GM23338 (cell line): ENCODE measurements at places on chromosomes 11 and 22.

GRCh38 chr11:115420505-115420904 is 83.7 kb downstream of the CADM1 start:
- no peak for DNase-seq

- DNase-seq: peak; percentile 11
Observed at GRCh38 chr11:107102692-107103477, 84.6 kb upstream of the GUCY1A2 start.

- no peak for DNase-seq
Observed at GRCh38 chr11:33405834-33406602, 148.8 kb downstream of the HIPK3 start.

- DNase-seq: peak; percentile 90
Observed at GRCh38 chr11:117819096-117820040, 5.2 kb downstream of the FXYD2 start.

GRCh38 chr22:40044870-40045834 is 50.4 kb downstream of the FAM83F start:
- DNase-seq: peak; percentile 79

GRCh38 chr11:68386331-68386978 is 74.1 kb downstream of the LRP5 start:
- DNase-seq: no peak

GRCh38 chr11:32884770-32885384 is 7.7 kb upstream of the QSER1 start:
- peak; percentile 60 for DNase-seq

GRCh38 chr11:9251311-9251710 is 13.8 kb downstream of the DENND5A start:
- DNase-seq: no peak

DNA sequence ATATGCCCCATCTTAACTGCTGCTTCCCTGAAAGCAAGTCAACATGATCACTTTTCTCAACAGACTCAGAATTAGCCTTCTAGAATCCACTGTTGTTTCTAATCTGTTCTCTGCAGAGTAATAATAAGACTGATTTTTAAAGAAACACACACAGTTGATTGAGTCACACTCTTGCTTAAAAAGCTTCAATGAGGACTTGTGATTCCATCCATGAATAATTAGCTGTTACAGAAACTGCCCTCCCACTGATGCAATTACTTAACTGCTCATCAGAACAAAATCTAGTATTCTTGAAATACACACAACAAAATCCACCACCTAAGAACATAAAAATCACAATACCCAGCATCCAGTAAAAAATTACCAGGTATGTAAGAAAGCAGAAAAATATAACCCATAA is 100.5 kb upstream of the TIMP3 start:
- no peak for DNase-seq

DNA sequence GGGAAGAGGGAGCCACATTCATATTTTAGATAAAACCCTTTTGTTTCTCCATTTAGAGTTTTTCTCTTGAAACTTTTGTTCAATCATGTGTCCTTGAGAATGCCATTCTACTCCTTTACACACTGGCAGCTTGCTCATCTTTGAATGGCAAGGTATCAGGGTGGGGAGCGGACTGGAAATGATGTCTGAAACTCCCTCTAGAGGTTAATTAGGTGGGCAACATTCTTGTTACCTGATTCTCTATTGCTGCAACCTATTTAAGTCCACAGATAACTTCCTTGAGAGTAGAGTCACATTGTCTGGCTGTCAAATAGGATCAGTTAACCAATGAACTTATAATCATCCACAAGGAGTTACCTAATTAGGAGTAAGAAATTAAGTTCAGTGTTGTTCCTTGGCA is 533.6 kb upstream of the API5 start:
- DNase-seq: peak; percentile 54

DNA sequence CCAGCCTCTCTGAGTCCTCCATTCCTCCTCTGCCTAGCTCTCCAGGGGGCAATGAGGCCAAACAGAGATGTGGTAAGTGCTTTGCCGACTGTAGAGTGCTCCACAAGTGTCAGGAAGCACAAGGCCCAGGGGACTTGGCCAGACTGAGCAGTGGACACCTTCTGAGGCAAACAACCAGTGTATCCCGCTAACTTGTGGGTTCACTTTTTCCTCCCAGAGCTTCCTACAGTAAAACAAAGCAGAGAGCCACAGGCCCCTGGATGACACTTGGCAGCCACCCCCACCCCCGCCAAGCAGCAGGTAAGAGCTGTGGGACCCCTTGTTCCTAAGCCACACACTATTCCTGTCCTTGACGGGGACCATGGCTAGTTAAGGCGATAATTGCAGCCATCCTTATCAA is 160.9 kb downstream of the CACNA1I start:
- DNase-seq: no peak

DNA sequence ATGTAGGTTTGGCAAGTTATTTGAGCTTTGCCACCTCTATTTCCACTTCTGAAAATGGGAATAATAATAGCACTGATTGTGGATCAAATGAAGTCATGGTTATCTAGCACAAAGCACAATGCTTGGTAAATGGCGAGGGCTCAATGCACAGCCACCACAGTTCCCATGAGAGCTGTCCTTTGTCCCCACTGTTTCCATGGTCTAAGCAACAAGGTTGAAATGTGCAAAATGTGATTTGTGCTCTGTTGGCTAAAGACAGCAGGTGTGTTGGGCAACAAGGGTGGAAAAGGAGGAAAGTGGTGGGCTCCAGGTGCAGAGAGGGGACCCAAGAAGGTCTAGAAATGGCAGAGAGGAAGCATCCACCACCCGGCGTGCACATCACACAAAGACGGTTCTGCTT is 200.5 kb downstream of the TRIM29 start:
- no peak for DNase-seq

DNA sequence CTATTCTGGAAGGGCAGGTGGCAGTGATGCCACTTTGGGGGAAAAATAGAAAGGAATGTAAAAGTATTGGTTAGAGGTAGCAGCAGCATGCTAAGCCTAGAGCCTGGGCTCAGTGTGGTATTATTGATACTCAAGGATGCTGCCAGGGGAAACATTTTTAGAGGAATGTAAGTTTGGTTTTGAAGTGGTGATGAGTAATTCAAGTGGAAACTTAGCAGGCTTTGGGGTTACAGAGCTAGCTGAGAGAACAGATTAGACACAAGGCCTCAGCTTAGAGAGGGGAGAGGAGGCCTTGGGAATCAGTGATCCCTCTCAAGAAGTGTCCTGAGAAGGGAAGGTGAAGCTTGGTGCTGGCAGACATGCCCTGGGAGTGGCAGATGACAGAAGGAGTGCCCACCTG is 32.9 kb upstream of the DDI1 start:
- DNase-seq: no peak

- DNase-seq: no peak
Observed at GRCh38 chr11:114915871-114916805, 237.8 kb downstream of the NXPE2 start.

DNA sequence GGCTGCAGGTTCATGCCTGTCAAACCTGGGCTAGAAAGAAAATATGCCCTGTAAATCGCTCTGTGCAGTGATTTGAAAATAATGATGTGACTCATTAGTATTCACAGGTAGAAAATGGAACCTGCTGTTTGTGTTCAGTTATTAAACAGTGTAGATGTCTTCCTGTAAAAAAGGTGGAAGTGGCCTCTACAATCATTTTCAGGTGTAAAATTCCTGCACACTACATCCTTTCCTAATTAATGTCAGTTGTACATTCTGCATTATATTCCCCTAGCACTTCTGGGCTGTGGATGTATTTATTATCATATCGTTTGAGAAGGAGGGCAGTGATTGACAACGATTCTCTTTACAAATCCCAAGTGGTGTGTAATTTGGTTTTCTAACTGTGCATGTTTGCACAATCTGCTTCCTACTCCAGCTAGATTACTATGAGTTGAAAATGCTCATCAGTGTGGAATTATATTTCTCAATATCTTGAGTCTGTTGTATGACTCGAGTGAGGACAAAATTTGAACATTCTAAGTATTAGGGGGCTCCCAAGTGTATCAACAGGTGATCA is 454.0 kb upstream of the DDI1 start:
- no peak for DNase-seq

DNA sequence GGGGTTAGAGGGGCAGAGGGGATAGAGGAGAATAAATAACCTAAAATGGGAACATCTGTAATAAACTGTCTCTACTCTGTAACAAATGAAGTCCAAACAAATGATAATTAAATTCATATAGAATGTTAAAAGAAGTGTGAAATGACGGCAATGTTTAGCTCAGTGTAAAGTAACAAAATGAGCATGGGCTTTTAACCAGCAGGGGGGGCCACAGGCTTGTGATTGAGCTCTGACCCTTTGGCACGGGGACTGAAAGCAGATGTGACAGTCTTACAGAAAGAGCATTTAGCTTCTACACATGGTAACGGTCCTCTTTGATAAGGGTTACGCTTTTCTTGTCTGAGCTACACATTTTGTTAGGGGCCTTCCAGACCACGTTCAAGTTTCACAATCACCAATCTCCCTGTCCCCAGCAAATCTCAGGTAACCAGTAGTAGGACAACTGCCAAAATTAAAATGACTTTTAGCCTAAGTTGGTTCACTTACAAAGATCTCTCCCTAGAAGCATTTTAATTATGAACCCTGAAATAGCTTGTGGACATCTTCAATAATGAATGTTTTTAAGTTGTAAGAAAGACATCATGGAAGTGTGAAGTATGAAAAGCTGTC is 262.5 kb downstream of the DCDC1 start:
- peak; percentile 92 for DNase-seq

- no peak for DNase-seq
Observed at GRCh38 chr11:119700030-119700429, 29.0 kb downstream of the NECTIN1 start.

DNA sequence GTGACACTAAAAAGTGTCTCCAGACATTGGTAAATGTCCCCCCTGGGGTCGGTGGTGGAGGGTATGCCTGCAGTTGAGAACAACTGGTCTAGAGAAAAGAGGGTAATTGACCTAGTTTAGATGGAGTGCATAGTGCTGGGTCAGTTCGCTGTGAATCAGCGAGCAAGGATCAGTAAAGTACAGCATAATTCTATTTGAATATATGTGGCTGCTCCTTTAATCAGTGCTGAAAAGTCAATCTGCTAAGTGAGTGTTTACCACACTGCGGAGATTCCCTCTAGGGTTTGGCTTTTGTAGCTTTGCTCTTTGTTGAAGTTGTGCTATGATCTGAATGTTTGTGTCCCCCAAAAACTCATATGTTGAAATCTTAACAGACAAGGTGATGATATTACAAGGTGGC is 15.0 kb downstream of the CAVIN3 start:
- DNase-seq: no peak

- DNase-seq: no peak
Observed at GRCh38 chr11:76761718-76762355, 21.3 kb upstream of the TSKU start.
